Heart right ventricle (tissue), 16 donors: ENCODE measurements at places on chromosomes 5 and 9. TPM values are rescaled to one million over a fixed set of nuclear protein-coding genes. Genes with fewer than 3 reads are reported as not detected.

DNA sequence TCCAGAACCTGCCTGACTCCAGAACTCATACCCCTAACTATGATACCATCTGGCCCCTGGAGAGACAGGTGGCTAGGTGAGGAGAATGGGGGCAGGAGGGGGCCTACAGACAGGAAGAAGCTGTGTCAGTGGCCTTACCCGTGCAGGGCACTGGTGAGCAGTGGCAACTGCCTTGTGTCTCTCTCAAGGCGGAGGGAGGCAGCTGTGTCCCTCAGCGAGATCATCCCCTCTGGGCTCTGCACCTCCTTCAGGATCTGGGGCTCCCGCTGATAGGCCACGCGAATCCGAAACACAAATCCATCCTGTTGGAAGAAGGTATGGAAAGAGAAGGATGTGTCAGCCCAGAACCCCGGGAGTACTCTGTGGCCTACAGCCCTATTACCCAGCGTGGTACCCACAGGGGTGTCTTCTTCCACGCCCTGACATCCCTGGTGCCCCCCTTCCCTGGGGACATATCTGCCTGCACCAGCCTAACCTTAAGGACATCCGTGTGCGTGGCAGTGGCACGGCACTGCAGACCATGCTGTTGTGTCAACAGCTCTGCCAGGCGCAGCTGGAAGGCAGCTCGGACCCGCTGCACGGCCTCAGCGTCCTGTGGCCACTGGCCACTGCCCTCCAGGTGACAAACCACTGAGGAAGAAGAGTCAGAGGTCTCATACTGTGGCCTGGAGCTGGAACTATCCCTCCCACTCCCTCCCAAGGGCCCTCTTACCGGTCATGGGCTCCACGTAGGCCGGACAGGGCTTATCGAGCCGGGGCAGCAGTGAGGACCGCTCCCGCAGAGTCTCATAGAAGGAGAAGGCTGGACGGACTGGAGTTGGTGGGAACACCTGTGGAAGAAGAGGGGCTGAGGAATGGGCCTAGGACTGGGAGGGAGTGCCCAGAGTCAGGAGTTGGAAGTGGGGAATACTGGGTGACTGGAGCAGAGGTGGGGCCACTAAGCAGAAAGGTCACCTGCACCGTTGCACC, 7.8 kb downstream of the NOL6 start:
- H3K27ac ChIP-seq = no peak overlapping the region
- H3K27me3 ChIP-seq = no peaks in the 10 kb centered on the region
- peaks cover 95% of the 10 kb centered on the region for H3K36me3 ChIP-seq
- H3K4me1 ChIP-seq = no peaks in the 10 kb centered on the region

The HSPA5 gene
- total RNA-seq = 288 TPM

The UTP15 gene
- 11.4 TPM for total RNA-seq

DNA sequence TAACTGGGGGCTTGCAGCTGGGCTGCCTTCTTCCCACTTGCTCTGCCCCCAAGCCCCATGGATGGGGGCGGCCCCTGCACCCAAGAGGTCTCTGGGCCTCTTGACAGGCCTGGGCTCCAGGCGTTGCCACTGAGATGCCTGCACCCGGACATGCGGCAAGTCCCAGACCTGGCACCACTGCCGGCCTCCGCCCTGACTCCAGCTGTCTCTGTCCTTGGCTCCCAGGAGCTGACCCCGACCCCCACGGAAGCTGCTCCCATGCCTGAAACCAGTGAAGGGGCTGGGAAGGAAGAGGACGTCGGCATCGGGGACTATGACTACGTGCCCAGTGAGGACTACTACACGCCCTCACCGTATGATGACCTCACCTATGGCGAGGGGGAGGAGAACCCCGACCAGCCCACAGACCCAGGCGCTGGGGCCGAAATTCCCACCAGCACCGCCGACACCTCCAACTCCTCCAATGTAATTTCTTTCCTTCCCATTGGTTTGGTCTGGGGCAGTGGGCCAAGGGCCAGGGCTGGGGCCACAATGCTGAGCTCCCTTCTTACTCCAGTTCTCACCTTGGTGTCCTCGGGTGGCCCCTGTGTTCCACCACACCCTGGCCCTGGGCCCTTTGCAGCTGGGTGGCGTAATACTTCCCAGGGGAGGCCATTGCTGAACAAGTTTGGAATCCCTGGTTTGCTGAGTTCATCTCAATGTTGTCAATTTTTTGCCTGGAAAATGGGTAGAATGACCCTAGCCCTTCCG, 88.6 kb downstream of the COL5A1 start:
- H3K27ac ChIP-seq = peak overlapping the region; percentile 42
- peaks cover 38% of the 10 kb centered on the region for H3K4me1 ChIP-seq
- H3K36me3 ChIP-seq = no peaks in the 10 kb centered on the region
- no peak overlapping the region for H3K4me3 ChIP-seq
- DNase-seq = peak; percentile 42

The NEUROG1 gene
- total RNA-seq = not detected

The SLC25A2 gene
- 0.28 TPM for total RNA-seq

DNA sequence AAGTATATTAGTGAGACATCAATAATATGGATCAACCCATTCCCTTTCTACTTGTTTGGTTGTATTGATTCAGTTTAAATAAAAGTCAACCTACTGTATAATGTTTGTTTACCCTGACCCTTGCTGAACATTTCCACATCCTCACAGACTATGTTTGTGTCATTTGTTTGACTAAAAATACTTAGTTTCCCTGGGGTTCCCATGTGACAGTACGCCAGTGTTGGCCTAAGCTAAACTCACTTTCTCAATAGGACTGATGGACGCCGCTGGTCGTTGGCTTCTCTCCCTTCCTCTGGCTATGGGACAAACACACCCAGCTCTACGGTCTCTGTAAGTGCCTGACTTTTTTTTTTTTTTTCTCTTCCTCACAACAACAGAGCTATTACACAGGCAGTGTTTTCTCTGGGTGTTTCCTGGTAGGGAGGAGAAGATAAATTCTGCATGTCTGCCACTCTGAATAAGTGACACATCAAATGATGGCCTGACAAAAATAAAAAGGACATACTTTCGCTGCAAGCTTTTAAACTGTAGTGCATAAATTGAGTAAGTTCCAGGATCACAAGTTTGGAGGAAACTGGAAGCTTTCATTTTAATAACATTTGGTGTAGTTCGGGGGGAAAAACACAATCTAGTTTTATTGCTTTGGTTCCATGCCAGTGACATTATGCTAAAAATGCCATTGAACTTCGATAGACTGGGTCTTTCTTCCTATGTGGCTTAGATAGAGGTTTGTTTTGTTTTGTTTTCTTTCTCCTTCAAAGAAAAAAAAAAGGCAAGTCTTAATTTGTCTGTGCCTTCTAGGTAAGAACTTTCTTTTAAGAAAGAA, 101.0 kb downstream of the CD180 start:
- H3K36me3 ChIP-seq = peaks cover under 1% of the 10 kb centered on the region
- H3K4me1 ChIP-seq = peaks cover 49% of the 10 kb centered on the region
- peak overlapping the region; percentile 81 for H3K27ac ChIP-seq
- peak overlapping the region; percentile 23 for H3K4me3 ChIP-seq

The FAM81B gene
- total RNA-seq = 3.9 TPM

- H3K36me3 ChIP-seq = no peaks in the 10 kb centered on the region
- no peak overlapping the region for H3K27ac ChIP-seq
- no peak overlapping the region for H3K4me3 ChIP-seq
Measured at GRCh38 chr5:35160486-35161116, 69.7 kb downstream of the PRLR start.

The SYK gene
- 1.7 TPM for total RNA-seq

DNA sequence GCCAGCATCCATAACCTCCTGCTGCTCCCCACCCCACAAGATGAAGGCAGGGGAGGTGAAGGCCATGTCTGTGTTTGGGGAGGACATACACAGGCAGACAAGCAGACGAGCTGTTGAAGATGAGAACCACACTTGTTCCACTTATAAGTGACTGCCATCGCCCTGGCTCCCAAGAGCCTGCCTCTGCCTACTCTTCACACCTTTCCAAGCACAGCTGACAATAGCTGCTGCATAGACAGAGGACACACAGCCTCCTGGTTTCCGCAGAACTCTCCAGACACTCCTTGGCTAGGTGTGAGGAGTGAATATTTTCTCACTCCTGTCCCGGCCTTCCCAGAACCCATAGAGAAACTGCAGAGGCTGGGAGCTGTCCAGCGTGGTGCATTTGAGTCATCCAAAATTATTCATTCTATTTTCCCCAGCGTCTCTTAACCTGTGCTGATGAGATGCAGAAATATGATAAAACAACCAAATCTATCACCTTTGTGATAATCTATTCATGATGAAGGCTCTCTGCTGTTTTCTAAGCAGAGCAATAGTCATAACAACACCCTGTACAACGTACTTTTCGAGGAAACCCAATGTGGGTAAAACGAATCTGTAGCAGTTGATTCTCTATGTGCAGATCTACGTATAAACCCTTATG, 24.7 kb downstream of the KLF9 start:
- H3K4me3 ChIP-seq = no peak overlapping the region
- DNase-seq = no peak
- H3K4me1 ChIP-seq = peaks cover 68% of the 10 kb centered on the region

- no peaks in the 10 kb centered on the region for H3K4me1 ChIP-seq
- H3K36me3 ChIP-seq = no peaks in the 10 kb centered on the region
- H3K27me3 ChIP-seq = peaks cover 66% of the 10 kb centered on the region
- peak overlapping the region; percentile 10 for H3K27ac ChIP-seq
Measured at GRCh38 chr9:130535818-130536521, 43.4 kb upstream of the FUBP3 start.

DNA sequence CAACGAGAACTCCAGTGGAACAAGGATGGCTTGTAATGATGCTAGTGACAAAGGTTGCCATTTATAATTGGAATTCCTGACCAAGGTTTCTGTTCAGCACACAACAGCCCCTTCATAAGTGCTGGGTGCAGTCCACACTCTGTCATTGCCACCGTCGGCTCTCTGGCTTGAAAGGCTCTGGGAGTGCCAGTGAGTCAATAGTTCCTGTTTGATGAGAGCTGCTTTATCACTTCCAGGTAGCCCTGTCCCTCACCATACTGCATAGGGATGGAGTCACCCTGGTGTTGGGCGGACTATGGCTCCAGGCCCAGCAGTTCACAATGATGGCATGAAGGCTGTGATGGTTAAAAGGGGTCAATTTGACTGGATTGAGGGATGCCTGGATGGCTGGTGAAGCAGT, 34.6 kb upstream of the SEMA4D start:
- H3K4me3 ChIP-seq = no peak overlapping the region
- H3K36me3 ChIP-seq = no peaks in the 10 kb centered on the region
- no peak overlapping the region for H3K27ac ChIP-seq

DNA sequence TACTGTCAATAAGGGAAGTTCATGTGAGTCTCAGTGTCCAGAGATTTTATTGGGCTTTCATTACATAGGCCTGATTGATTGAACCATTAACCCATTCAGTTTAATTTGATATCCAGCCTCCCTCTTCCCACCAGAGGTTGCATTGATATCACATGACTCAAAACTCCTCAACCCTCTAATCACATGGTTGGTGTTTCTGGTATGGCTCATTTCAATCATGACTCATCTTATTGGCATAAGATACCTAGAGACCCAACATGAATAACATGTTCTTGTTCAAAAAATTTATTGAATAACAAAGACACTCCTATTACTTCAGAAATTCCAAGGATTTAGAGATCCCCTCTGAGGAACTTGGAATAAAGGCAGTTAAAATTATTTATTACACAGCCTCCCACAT, 982.2 kb downstream of the TLE1 start:
- H3K27ac ChIP-seq = no peak overlapping the region
- no peak for DNase-seq
- H3K27me3 ChIP-seq = no peaks in the 10 kb centered on the region

DNA sequence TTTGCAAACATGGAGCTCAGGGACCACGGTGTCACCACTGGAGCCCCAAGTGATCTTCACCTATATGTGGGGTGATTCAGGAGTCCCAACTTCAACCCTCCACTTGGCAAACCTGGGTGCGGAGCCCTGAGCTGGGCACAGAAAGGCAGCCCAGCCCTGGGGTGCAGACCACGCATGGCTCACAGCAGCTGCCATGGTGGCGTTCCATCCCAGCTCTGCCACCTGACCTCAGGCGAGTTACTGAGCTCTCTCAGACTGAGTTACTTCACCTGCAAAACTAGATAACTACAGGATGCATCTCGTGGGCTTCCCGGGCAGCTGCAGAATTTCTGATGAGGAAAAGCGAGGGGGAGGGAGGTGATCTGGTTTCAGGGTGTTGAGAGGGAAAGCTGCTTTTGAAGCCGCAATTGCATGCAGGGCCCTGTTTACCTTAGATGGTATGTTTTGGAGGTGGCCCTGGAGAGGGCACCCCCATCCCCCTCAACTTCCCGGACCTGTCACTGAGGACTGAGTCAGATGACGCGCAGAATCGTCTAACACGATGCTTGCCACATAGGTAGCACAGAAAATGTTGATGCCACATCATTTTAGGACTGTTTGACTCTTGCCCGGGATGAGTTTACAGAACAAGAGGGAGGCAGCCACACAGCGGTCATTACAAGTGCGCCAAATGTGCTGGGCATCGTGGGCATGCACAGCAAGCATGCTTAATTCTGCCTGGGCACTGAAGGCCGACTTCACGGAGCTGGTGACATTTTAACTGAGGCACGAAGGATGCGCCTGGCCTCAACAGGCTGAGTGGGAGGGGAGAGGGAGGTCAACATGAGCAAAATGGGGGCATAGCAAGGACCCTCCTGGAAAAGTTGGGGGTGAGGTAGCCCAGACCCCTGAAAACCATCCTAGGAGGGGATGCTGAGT, 154.6 kb downstream of the COL23A1 start:
- H3K4me1 ChIP-seq = peaks cover 13% of the 10 kb centered on the region
- DNase-seq = no peak
- no peaks in the 10 kb centered on the region for H3K27me3 ChIP-seq
- no peaks in the 10 kb centered on the region for H3K36me3 ChIP-seq

The FAM114A2 gene
- total RNA-seq = 39.2 TPM

The RASGRF2 gene
- total RNA-seq = 4.7 TPM

DNA sequence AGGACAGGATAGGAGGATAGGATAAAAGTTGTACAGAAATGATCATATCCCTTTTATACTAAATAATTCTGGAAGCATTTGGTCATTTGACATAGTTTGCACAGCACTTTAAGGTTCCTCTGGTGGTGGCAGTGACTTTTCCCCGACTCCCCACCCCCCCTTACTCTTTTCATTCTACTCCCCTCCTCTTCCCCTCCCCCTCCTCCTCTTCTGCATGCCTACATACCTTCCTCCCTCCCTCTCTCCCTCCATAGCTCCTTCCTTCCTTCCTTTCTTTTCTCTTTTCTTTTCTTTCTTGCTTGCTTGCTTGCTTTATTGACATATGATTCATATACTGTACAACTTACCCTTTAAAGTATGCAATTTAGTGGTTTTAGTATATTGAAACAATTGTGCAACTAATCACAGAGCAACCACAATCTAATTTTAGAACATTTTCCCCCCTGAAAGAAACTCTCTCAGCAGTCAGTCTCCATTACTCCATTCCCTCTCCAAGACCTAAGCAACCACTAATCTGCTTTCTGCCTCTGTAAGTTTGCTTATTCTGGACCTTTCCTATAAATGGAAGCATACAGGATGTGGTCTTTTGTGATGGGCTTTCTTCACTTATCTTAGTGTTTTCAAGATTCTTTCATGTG, 159.0 kb downstream of the HACD4 start:
- H3K4me3 ChIP-seq = no peak overlapping the region
- H3K4me1 ChIP-seq = no peaks in the 10 kb centered on the region

DNA sequence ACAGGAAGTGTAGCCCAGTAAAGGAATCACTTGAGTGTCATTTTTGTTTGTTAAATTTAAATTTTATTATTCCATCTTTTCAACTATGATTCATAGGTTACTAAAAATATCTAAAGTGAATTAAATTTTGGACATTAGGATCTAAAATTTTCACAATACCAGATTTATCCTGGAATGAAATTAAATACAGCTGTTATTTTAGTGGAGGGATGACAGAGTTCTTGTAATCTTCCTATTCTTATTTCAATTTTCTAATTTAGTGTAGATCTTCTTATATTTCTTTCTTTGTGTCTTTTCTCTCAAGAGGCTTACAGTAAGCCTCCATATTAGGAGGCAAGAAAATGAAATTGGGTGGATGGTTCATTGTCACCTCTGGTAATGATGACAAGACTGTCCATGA, 167.9 kb upstream of the TNC start:
- no peak for DNase-seq
- no peaks in the 10 kb centered on the region for H3K36me3 ChIP-seq
- no peaks in the 10 kb centered on the region for H3K27me3 ChIP-seq

The WNT8A gene
- not detected for total RNA-seq

The NAIP gene
- 5.5 TPM for total RNA-seq

The PCDHB10 gene
- total RNA-seq = 1.1 TPM
